ENCODE measurements at places on chromosomes 2 and 18. TPM values are rescaled to one million over a fixed set of nuclear protein-coding genes. Genes with fewer than 3 reads are reported as not detected.

DNA sequence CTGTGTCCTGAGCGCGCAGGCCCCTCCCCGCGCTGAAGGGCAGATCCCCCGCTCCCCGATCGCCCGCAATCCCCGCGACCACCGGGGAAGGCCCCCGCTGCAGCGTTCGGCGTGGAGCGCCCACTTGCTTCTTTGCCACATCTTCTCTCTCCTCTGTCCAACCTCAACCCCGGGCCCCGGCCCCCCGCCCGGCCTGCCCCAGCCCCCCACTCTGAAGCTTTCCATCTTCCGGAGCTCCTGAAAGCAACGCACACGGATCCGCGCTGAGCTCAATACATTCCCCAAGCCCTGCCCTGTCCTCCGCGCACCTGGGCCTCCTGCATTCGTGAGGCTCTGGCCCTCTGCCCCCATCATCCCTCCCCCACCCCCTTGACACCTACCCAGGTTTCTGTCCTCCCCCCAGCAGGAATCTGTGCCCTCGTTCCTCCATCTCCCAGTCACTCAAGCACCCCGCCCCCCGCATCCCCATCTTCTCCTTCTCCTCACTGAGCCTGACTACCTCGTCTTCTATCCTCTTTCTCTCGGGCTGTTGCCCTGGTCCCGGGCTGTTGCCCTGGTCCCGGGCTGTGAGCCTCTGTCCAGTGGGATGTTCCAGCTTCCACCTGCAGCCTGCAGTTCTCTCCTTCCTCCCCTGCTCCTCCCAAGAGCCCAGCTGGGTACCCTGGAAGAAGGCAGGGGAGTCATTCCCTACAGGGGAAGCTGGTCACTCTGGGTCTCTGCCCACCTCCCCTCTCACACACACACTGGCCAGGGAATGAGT, 7.8 kb downstream of the SPEG start:
- DNase-seq = no peak

Gene SP9
- polyA plus RNA-seq = 0.14 TPM

Gene GALNT13
- 0.25 TPM for polyA plus RNA-seq

Gene EPB41L5
- polyA plus RNA-seq = 15.0 TPM
